ENCODE measurements at places on chromosomes 6 and 20. TPM values are rescaled to one million over a fixed set of nuclear protein-coding genes. Genes with fewer than 3 reads are reported as not detected.

- no peak for DNase-seq
These were observed 74.4 kb downstream of the TRAM2 start for GRCh38 chr6:52502306-52503029.

DNA sequence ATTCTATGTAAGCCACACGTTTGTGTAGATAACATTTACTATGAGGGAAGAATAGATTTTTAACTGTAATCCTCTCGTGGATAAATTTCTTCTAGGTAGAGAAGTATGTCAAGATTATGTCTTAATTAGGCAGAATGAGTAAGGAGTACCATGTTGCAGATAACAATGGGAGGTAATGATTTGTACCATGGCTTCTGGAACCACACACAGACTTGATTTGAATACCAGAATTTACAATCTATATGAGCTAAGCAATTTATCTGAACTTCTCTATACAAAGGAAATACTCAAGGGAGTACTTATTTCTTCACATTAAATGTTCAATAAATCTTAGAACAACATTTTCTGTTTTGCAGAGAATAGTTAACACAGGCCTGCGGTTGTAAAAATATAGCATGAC is 51.5 kb downstream of the RPS12 start:
- DNase-seq = no peak

GRCh38 chr6:166484863-166485262 is 101.6 kb downstream of the RAMACL start:
- DNase-seq = no peak

DNA sequence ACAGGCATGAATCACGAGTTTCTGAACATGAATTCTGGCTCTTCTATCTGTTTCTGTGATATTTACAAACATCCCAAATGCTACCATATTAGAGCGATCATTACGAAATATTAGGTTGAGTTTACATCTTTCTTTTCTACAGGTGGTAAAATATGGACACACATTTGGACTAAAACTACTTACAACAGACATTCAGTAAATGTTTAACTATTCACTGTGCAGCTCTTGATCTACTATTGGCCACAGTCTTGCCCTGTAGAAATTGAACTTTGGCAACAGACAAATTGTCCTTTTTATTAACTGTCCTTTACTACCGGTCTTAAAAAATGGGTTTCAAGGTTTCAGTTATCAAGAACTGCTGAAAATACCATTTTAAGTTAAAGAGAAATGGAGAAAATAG is 26.5 kb upstream of the MTRF1L start:
- no peak for DNase-seq

- DNase-seq = no peak
These were observed 50.9 kb upstream of the DUSP22 start for GRCh38 chr6:241336-241865.

GRCh38 chr6:110509617-110510241 is 33.3 kb upstream of the SLC22A16 start:
- peak; percentile 94 for DNase-seq

- DNase-seq = peak; percentile 62
These were observed 3.1 kb upstream of the CEBPB start for GRCh38 chr20:50187403-50188051.

DNA sequence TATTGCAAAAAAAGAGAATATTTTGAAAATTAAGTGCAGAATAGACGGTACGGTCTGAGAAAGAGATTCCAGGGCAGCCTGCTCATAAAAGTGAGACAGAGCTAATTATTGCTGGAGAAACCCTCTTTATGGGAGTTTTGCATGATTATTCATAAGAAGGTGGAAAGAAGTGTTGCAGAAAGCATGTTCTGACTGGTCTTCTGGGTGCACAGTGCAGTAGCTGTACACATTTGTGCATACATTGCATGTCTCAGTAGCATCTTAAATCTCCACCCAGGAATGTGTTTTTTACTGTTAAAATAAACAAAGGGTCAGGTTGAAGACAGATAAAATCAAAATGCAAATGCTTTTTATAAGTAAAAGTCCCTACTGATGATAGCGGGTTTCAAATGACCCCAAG is 1813.6 kb upstream of the DEFB115 start:
- no peak for DNase-seq

The GJA1 gene
- 209 TPM for total RNA-seq

The SCRT2 gene
- total RNA-seq = not detected

The LPA gene
- total RNA-seq = not detected

The ULBP3 gene
- total RNA-seq = 6.2 TPM

The HSPA12B gene
- 0.17 TPM for total RNA-seq

The WFDC12 gene
- not detected for total RNA-seq

The CALHM6 gene
- 0.33 TPM for total RNA-seq

The CLPSL1 gene
- total RNA-seq = not detected
